Lung (tissue), 17 donors: ENCODE measurements at places on chromosomes 16 and 17. TPM values are rescaled to one million over a fixed set of nuclear protein-coding genes. Genes with fewer than 3 reads are reported as not detected.
A peak's percentile ranks its signal among the peaks of the same experiment; 100 is the strongest.

DNA sequence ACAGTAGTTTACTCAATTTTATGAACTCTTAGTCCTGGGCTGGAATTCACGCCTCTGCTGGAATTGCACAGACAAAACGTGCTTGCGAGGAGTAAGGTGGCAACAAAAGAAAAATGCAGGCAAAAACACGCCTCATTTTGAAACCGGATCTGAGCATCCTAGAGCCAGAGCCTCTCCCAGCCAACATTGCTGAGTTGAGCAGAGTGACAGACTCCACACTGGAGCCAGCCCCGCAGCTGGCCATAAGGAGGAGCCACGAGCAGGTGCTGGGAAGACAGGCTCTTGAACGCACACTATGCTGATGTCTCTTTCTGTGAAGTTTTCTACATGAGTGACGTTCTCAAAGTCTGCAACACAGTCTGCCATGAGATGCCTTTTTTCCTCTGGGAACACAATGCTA, 14.6 kb upstream of the HSBP1 start:
- H3K4me1 ChIP-seq: no peaks in the 10 kb centered on the region
- no peak overlapping the region for H3K4me3 ChIP-seq
- DNase-seq: no peak
- no peaks in the 10 kb centered on the region for H3K36me3 ChIP-seq
- H3K27ac ChIP-seq: no peak overlapping the region

- H3K4me1 ChIP-seq: no peaks in the 10 kb centered on the region
- no peaks in the 10 kb centered on the region for H3K36me3 ChIP-seq
- H3K27ac ChIP-seq: no peak overlapping the region
- peaks cover 66% of the 10 kb centered on the region for H3K27me3 ChIP-seq
- H3K4me3 ChIP-seq: no peak overlapping the region
- no peak for DNase-seq
These were observed 719 bp downstream of the NGFR start for GRCh38 chr17:49495842-49496182.

- no peaks in the 10 kb centered on the region for H3K4me1 ChIP-seq
- H3K27ac ChIP-seq: no peak overlapping the region
- no peaks in the 10 kb centered on the region for H3K36me3 ChIP-seq
- DNase-seq: no peak
These were observed 769.7 kb upstream of the RBFOX1 start for GRCh38 chr16:6562986-6563385.

GRCh38 chr17:49213399-49213798, 2.9 kb downstream of the ABI3 start:
- H3K27me3 ChIP-seq: peaks cover 4% of the 10 kb centered on the region
- H3K4me3 ChIP-seq: no peak overlapping the region
- no peak overlapping the region for H3K27ac ChIP-seq
- H3K36me3 ChIP-seq: peaks cover 3% of the 10 kb centered on the region

- H3K27ac ChIP-seq: no peak overlapping the region
- no peaks in the 10 kb centered on the region for H3K27me3 ChIP-seq
- DNase-seq: no peak
- H3K4me1 ChIP-seq: peaks cover 7% of the 10 kb centered on the region
- H3K4me3 ChIP-seq: no peak overlapping the region
These were observed 42.9 kb downstream of the BAHCC1 start for GRCh38 chr17:81438007-81438659.

DNA sequence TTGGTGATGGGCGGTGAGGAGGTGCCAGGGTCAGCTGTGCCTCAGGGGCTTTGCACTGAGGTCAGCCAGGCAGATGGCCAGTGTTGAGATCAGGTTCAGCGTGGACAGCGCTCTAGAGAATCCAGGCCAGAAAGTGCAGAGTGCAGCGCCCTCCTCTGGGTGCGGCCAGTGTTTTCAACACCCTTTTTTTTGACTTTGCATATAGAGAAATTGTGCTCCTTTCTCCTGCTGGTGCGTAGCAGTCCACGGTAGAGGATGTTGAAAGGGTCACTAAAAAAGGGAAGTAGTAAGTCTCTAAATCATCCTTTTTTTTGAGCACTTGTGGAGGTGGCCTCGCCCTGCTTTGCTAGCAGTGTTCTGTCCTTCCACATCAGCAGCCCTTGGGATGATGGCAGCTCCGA, 53.9 kb downstream of the BANP start:
- DNase-seq: no peak
- H3K27ac ChIP-seq: no peak overlapping the region
- no peak overlapping the region for H3K4me3 ChIP-seq
- H3K4me1 ChIP-seq: no peaks in the 10 kb centered on the region

DNA sequence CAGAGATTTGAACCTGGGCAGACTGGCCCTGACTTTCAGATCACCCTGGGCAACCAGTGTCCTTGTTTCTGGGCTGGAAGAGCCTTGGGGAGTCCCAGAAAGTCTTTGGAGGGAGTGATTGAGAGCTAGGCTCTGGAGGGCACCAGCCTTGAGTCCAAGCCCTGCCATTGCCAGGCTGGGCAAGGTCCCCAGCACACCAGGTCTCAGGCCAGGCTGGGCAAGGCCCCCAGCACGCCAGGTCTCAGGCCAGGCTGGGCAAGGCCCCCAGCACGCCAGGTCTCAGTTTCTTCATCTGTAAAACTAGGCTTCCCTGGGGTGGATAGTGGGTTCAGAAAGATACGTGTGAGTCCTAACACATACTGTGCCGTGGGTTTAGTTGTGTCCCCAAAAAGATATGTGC, 135.0 kb downstream of the IRF8 start:
- no peak for DNase-seq
- peaks cover 12% of the 10 kb centered on the region for H3K4me1 ChIP-seq
- no peaks in the 10 kb centered on the region for H3K27me3 ChIP-seq
- no peak overlapping the region for H3K27ac ChIP-seq

DNA sequence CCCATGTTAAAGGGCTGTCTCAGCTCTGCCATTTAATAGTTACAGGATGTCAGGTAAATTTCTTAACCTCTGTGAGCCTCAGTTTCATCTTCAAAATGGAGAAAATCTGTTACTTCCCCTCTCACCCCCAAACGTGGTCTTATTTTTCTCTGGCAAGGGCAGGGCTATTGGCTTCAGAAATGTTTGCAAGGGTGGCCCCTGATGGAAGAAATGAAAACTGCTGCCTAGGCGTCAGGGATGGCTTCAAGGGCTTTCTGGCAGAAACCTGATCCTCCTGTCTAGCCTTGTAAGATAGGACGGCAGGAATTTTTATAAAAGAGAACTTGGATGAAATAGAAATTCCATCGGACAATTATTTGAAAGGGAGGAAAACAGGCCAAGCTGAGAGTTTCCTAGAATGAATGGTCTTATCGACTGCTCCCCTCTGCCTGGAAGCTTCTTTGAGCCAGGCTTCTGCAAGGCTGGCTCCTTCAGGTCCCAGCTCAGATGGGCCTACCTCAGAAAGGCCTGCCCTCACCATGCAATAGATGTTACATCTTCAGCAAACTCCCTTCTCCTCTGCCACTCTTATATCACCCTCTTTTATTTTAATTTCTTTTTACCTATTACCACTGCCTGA, 43.0 kb upstream of the TANGO6 start:
- H3K27ac ChIP-seq: no peak overlapping the region
- peaks cover 5% of the 10 kb centered on the region for H3K4me1 ChIP-seq
- H3K27me3 ChIP-seq: no peaks in the 10 kb centered on the region
- no peaks in the 10 kb centered on the region for H3K36me3 ChIP-seq

- no peak for DNase-seq
- H3K36me3 ChIP-seq: no peaks in the 10 kb centered on the region
- H3K27ac ChIP-seq: no peak overlapping the region
- no peak overlapping the region for H3K4me3 ChIP-seq
- no peaks in the 10 kb centered on the region for H3K4me1 ChIP-seq
- H3K27me3 ChIP-seq: no peaks in the 10 kb centered on the region
These were observed 4.8 kb downstream of the SCGB1C2 start for GRCh38 chr17:142102-142661.

DNA sequence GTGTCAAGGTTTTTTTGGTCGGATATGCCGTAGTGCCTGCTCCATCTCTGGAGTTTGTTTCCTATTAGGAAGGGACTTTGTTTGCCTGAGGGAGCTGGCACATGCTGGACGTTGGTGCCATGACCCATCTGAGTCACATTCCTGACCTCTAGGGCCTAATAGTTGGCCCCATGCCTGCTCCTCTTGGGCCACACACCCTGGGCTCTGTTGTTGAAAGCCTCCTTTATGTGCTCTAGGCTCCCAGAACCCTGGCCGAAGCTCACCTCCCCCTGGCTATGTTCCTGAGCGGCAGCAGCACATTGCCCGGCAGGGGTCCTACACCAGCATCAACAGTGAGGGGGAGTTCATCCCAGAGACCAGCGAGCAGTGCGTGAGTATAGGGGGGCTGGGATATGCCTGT, 18.4 kb downstream of the LIMD2 start:
- peaks cover 16% of the 10 kb centered on the region for H3K4me1 ChIP-seq
- no peak for DNase-seq
- H3K36me3 ChIP-seq: peaks cover 16% of the 10 kb centered on the region
- no peaks in the 10 kb centered on the region for H3K27me3 ChIP-seq
- no peak overlapping the region for H3K4me3 ChIP-seq
- no peak overlapping the region for H3K27ac ChIP-seq

DNA sequence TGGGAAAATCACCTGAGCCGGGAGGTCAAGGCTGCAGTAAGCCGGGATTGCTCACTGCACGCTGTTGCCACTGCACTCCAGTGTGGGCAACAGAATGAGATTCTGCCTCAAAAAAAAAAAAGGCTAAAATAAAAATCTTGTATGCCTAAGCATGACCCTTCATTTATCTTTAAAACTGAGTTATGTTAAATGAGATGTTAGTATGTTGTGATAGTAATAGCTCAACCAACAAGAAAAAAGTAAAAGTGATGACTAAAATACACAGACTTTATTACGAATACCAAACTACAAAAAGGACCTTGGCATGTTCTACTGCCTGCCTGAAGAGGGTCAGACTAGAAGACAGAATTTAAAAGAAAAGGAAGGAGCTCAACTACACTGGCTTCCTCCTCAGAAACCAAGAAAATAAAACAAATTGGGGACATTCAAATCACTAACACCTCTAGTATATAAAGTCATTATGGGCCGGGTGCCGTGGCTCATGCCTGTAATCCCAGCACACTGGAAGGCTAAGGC, 4.4 kb downstream of the SMURF2 start:
- no peaks in the 10 kb centered on the region for H3K36me3 ChIP-seq
- no peaks in the 10 kb centered on the region for H3K27me3 ChIP-seq
- peak overlapping the region; percentile 56 for H3K27ac ChIP-seq
- no peak for DNase-seq
- peaks cover 8% of the 10 kb centered on the region for H3K4me1 ChIP-seq

- no peak for DNase-seq
- no peak overlapping the region for H3K4me3 ChIP-seq
- no peak overlapping the region for H3K27ac ChIP-seq
- H3K4me1 ChIP-seq: no peaks in the 10 kb centered on the region
- H3K36me3 ChIP-seq: peaks cover 3% of the 10 kb centered on the region
- H3K27me3 ChIP-seq: no peaks in the 10 kb centered on the region
These were observed 279.9 kb downstream of the IRX3 start for GRCh38 chr16:54006693-54007092.

DNA sequence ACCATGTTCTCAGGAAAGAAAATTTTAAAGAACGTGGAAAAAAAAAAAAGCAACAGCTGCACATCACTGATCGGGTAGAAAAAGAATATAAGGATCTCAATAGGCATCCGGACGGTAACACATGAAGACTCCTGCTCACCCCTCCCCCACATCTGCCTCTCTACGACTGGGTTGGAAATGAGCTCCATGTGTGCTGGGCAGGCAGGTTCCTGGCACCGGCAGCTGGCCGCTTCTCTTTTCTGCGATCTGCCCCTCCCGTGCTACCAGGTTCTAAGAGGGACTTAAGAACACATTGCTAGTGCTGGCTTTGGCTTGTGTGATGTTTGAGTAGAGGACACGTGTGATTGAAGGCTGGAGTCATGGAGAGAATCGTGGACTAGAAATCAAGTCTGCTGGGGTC, 115.5 kb downstream of the AATF start:
- peaks cover 10% of the 10 kb centered on the region for H3K27me3 ChIP-seq
- DNase-seq: no peak
- H3K4me1 ChIP-seq: no peaks in the 10 kb centered on the region
- H3K27ac ChIP-seq: no peak overlapping the region
- H3K4me3 ChIP-seq: no peak overlapping the region
- H3K36me3 ChIP-seq: no peaks in the 10 kb centered on the region

GRCh38 chr17:11086646-11087340, 154.2 kb upstream of the SHISA6 start:
- DNase-seq: no peak
- H3K27ac ChIP-seq: no peak overlapping the region
- no peak overlapping the region for H3K4me3 ChIP-seq
- H3K4me1 ChIP-seq: no peaks in the 10 kb centered on the region
- no peaks in the 10 kb centered on the region for H3K36me3 ChIP-seq

DNA sequence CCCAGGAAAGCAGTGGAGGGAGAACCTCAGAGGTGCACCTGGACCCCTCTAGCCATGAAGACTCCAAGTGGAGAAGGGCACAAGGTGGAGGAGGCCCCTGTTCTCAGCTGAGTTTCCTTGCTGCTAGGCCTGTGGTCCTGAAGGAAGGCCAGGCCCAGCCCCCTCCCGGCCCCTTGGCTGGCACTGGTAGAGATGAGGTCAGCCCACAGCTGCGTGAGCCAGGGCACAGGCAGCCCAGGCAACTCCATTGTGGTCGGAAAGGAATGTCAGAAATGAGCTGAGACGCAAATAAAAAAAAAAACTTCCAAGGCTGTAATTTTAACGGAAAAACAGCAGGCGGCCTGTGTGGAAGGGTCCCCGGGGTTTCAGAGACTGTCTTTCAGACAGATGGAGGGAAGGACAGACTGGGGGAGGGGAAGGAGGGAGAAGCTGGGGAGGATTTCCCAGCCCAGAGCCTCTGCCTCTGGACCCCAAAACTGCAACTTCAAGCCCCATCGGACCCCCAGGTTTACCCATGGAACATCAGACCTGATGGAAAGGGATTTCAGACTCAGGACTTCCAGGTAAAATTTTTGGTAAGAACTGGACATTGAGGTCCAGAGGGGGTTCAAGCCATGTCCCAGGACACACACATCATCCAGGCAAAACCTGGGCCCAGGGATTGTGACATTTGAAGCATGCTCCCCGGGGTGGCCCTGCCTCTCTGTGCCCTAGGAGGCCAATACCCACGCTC, 25.6 kb upstream of the MRPS23 start:
- H3K4me1 ChIP-seq: peaks cover 31% of the 10 kb centered on the region
- H3K4me3 ChIP-seq: no peak overlapping the region
- DNase-seq: peak; percentile 96
- no peaks in the 10 kb centered on the region for H3K36me3 ChIP-seq
- H3K27ac ChIP-seq: peak overlapping the region; percentile 64

FCSK gene
- polyA plus RNA-seq: 14.7 TPM

PYDC1 gene
- polyA plus RNA-seq: not detected

ABAT gene
- polyA plus RNA-seq: 4.4 TPM

GPRC5C gene
- polyA plus RNA-seq: 41.9 TPM

LCAT gene
- polyA plus RNA-seq: 11.8 TPM

ATPAF2 gene
- polyA plus RNA-seq: 23.7 TPM

MAF gene
- 11.0 TPM for polyA plus RNA-seq

PRSS27 gene
- 1.8 TPM for polyA plus RNA-seq

SPATA32 gene
- polyA plus RNA-seq: 0.08 TPM

CSH2 gene
- polyA plus RNA-seq: not detected

OR4D1 gene
- polyA plus RNA-seq: 0.01 TPM

KRTAP1-5 gene
- not detected for polyA plus RNA-seq

PRR35 gene
- not detected for polyA plus RNA-seq
